Islet precursor cell (in vitro differentiated cells): ENCODE measurements at places on chromosomes 5 and 9.

DNA sequence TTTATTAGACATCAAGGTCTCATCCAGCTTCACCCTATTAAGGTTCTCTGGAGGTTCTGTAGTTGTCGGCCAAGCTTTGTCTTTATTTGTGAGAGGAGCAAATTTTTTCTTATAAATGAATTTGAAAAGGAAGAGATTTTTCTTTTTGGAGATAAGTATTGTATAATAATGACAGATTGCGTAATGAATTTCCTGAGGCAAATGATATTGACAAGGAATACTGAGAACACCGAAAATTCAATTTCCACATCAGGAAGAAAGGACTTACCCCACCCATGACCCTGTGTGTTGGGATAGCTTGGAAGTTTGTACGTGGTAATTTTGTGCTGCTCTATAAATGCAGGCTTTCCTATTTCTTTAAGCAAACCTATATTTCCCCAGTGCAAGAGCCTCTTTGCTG, 53.5 kb downstream of the MAMDC2 start:
- DNase-seq, result no peak

GRCh38 chr9:91790917-91791316, 159.1 kb downstream of the ROR2 start:
- peak; percentile 19 for DNase-seq

- no peak for DNase-seq
These were observed 257.1 kb downstream of the MCTP1 start for GRCh38 chr5:95027775-95028174.

DNA sequence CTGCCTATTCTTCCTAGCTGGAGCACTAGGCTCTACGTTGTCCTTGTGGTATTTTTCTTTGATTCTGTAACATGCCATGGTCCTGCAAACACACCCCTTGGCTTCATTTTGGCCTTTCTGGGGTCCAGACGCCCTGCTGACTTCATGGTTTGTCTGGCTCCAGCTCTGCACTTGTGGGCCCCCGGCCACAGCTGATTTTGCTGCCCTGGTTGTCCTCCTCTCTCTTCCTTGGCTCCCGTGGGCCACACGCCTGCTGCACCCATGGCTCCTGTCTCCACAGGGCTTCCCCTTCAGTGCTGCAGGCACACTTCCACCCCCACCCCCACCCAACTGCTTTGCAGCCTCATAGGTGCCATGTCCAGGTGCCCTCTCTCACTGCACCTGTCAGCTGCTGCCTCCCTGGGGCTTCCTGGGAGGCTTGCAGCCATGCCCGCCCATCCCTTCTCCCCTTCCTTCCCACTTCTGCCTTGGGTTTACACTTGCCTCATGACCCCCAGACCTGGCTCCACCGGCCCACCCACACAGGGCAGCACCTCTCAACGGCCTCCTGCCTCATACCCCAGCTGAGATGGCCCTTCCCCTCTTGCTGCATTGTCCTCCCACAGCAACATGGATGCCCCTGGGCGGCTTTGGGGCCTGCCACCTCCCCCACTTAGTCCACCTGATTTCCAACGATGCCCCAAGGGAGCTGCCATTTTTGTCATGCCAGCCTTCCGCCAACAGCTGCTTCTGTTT, 25.6 kb downstream of the SLC6A3 start:
- DNase-seq, result no peak

DNA sequence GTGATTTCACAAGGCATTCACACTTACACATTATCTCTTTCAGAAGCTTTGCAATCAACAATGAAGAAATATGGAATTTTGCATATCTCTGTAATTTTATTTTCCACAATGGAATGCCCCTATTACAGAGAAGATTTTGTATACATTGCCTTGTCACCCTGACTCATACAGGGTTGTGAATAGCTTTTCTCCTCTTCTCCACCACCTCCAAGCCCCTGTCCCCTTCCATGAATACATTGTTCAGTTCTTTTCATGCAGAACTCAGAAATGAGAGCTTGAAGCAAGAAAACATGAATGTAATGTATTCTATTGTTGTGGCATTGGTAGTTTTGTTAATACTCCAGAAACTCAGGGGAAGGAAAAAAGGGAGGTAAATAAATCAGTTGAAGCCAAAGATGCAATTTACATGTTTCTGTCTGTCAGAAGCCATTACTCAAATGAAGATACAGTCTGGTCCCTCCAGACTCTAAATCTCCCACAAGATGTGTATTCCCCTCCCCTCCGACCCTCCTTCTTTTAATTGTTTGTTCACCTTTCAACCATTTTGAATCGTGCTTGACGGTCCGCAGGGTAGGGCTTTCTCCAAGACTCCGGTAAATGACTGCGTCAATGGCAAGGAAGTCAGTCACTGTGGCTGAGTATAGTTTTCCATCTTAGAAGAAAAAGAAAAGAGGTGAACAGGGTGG, 86.1 kb downstream of the SEMA6A start:
- DNase-seq, result no peak

DNA sequence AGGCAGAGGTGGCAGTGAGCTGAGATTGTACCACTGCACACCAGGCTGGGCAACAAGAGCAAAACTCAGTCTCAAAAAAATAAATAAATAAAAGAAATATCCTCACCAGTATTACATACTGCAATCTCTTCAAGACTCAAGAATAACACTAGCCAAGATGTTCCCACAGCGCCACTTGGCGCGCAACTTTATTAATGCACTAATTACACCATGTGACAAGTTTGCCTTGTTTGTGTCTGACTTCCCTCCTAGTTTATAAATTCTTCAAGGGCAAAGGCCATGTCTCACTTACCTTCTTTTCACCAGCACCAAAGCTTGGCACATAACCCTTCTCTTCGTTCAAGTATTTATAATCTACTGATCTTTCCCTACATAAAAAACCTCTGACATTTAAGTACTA, 4.8 kb downstream of the SKP1 start:
- DNase-seq, result no peak

DNA sequence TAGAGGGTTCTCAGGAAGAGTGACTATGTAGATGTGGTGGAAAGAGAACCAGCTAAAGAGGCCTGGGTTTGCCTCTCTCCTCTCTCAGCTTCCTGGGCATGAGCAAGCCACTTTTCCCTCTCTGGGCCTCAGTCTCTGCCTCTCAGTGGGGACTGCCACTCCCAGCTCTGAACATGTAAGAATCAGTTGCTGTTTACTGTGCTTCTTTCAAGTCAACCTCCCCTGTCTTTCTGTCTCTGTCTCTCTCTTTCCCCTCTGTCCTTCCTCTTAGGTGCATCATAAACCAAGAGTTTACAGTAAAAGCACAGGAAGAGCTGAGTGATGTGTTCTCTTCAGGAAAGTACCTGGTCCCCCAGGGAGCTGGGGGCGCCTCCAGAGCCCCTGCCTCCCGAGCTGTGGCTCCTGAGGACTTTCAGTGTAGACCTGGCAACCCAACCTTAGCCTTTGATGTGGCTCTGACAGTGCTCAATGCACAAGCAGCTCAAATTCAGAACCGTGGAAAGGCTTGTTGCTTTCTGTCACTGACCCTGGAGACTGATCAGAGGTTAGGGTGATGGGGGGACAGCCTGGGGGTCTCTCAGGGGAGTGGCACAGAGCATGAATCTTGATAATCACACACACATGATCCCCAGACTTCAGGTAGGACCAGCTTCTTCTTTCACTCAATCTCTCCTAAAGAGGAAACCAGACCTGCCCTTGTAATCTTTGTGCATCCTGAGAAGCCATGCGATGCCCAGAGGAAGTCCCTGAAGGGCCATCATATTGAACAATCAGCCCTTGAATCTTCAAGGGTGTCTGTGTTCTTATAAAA, 59.4 kb upstream of the TNFSF8 start:
- no peak for DNase-seq

DNA sequence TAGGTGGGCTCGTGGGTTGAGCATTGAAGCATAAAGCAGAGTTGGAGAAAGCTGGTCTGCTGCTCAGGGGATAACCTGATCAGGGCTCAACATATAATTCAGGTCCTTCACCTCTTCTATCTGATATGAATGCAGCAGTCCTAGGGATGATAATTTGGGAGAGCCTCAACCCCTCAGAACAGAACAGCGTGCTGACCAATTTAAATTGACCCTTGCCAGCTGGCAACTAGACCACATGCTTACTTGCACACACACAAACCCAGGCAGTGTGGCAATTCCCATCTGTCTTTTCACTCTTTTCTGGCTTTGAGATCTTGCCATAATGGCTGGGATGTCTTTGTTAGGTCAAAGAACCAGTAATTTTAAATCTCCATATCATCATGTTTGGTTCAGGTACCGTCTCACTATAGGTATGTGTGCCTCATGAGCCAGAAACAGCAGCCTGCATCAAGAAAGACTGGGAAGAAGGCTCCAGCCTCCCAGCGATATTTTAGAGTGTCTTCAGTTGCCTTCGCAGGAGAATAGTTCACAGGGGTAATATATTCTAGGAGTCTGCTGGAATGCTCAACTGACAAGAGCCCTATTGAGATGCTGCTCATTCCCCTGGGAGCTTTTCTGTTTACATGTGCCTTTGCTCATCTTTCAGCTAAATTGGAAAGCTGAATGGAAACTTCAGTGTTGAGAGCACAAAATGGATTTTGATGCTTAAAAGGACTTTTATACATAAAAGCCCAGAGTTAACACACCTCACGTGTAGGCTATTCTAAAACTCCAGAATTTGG, 497.6 kb downstream of the RASEF start:
- DNase-seq, result no peak

DNA sequence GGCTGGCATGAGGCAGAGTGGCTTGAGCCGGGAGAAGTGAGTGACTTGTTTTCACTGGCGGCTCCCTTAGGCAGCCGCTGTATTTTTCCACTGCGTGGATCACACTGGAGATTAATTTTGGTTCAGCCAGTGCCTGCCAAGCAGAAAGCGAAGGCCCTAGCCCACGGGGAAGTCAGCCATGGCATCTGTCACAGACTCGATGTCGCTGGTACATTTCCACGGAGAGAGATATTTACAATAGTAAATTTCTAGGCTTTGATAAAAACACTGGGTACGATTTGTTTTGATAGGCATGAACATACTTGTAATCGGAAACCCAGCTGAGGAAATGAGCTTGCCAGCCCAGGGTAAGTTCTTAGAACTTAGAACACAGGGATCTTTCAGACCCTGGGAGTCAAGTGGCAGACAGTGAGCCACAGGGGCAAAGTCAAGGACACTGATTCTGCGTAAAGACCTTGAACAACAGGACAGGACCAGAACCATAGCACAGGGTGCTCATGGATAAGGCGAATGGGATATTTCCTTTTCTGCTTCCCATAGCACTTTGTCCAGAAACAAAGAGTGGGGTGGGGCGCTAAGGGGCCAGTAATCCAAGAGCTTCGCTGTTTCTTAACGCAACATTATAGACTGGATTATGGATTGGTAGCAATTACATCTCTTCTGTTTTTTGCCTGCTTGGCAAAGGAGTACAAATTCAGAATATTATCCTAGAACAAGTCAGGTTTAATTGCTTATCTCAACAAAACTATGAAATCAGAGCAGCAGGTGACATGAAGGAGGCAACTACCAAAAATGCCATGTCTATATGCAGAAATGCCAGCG, 4.5 kb downstream of the DUSP1 start:
- no peak for DNase-seq

DNA sequence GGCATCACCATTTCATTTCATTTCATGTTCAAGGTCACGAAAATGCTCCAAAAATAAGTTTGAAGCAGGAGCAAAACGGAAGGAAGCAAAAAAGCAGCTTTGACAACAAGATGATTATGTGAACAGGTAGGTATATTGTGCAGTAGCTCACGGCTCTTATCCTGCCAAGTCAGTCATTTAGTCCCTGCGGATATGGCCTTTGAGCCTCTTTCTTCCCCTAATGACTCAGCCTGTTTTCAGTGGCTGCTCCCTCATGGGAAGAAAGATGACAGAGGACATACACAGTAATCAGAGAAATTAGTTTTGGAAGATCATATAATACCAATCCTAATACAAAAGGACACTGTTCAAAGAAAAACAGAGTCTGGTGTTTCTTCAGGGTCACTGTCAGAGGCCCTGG, 155.8 kb upstream of the GRAMD2B start:
- no peak for DNase-seq

DNA sequence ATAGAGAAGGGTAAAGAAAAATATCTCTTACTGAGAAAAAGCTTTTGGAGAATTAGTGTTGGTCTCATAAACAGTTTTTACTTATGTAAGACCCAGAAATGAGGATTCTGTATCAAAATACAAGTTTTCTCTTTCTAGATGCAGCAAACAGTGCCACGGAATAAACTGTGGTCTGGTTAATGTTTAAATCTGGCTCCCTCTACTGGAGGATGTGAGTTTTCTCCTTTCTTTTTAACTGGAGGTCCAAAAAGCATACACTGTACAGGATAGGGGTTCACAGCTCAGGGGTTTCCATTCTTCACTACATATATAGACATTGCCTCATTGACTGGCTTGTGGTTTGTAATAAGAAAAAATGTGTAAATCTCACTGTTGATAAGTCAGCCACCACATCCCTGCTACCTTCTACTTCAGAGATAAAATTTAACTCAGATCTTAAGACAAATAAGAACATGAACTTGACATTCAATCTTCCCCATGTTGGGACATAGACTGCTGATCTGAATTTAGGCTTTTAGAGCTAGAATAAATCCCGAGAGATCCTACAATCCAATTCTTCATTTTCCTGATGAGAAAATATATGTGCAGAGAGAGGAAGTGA, 98.9 kb downstream of the CFAP95 start:
- no peak for DNase-seq

- DNase-seq, result no peak
These were observed 3.3 kb upstream of the SLC6A3 start for GRCh38 chr5:1448511-1449011.

DNA sequence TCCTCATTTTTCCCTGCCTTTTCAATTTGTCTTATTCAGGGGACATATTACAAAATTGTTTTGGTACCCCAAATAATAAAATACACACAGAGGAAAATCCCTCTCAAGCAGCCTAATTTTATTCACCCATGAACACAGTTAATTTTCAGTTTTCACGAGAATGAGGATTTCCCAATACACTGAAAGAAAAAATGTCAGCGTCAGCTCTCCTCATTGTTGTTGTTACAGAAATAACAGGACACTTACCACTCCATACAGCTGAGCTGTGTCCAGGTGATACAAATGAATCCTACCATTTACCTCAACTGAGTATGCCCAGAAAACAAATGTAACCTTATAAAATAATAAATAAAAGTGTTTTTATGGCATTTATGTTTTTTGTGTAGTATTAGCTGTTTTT, 144.6 kb upstream of the PCA3 start:
- DNase-seq, result no peak

DNA sequence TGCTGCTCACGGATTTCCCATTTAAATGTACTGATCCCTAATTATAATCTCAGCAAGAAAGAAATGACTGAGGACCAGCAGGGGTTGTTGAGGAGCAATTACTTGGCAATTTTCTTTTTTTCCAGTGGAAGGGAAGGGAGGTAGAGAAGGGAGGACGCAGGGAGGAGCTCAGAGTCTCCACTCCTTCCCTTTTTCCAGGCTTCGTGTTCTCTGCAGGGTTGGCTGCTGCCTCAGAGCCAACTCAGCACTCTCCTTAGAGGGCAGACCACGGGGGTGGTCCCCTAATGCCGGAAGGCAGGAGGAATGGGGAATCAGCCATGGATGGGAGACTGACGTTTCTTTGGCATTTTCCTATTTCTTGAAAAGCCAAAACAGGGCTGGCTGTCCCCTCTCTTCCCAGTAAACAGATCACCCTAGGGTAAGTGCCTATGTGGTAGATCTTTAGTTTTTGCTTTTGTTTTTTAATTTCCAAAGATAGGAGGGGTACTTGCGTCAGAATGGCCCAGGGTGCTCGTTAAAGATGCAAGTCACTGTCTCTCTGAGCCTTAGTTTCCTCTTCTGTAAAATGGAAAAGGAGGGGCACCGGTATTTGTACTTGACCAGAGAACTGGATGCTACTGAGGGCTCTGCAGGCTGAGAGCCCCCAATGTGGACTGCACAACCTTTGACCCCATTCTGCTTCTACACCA, 39.6 kb upstream of the LCP2 start:
- DNase-seq, result no peak
